ENCODE measurements at places on chromosomes 4 and X.

DNA sequence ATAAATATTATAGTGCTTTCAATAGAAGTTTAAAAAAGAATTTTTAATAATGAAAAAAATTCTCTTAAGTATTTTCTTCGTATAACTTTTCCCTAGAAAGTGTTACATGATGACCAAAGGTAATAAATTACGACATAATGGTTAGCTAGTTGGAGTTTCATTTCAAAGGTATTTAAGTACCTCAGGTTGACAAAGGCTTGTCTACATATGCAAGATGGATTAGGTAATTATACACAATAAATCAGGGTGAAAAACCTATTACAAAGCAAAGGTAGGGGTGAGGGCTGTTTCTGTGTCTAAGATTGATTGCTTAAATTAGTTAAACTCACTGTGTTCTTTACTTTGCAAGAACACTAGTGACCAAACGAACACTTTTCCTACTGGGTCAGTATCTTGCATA is 508.5 kb upstream of the FAT1 start:
- DNase-seq = no peak

- no peak for DNase-seq
Measured at GRCh38 chr4:165873298-165874071, 448 bp downstream of the TLL1 start.

GRCh38 chr4:148054275-148054674 is 322.4 kb downstream of the ARHGAP10 start:
- peak; percentile 9 for DNase-seq

- DNase-seq = peak; percentile 4
Measured at GRCh38 chrX:72094894-72095293, 36.8 kb downstream of the RTL5 start.
